ENCODE measurements at places on chromosomes 7 and 10. TPM values are rescaled to one million over a fixed set of nuclear protein-coding genes. Genes with fewer than 3 reads are reported as not detected.

- H3K36me3 ChIP-seq: no peaks in the 10 kb centered on the region
- DNase-seq: no peak
- H3K4me3 ChIP-seq: no peak overlapping the region
- no peaks in the 10 kb centered on the region for H3K27me3 ChIP-seq
- no peak overlapping the region for H3K27ac ChIP-seq
These were observed 6.1 kb upstream of the TNS3 start for GRCh38 chr7:47587976-47588375.

GRCh38 chr10:3902809-3903410, 117.9 kb upstream of the KLF6 start:
- H3K36me3 ChIP-seq: no peaks in the 10 kb centered on the region
- H3K27ac ChIP-seq: peak overlapping the region; percentile 75
- no peak overlapping the region for H3K4me3 ChIP-seq
- no peak for DNase-seq
- peaks cover 25% of the 10 kb centered on the region for H3K4me1 ChIP-seq

GRCh38 chr7:43439631-43440401, 143.1 kb upstream of the STK17A start:
- no peaks in the 10 kb centered on the region for H3K4me1 ChIP-seq
- H3K36me3 ChIP-seq: no peaks in the 10 kb centered on the region
- H3K27me3 ChIP-seq: no peaks in the 10 kb centered on the region
- H3K4me3 ChIP-seq: no peak overlapping the region

GRCh38 chr10:100983868-100984671, 3.2 kb downstream of the MRPL43 start:
- no peak overlapping the region for H3K27ac ChIP-seq
- H3K4me1 ChIP-seq: peaks cover 16% of the 10 kb centered on the region
- H3K4me3 ChIP-seq: no peak overlapping the region
- H3K36me3 ChIP-seq: no peaks in the 10 kb centered on the region
- H3K27me3 ChIP-seq: no peaks in the 10 kb centered on the region
- no peak for DNase-seq

GRCh38 chr7:51238981-51239495, 77.6 kb downstream of the COBL start:
- no peak for DNase-seq
- no peaks in the 10 kb centered on the region for H3K4me1 ChIP-seq
- H3K36me3 ChIP-seq: no peaks in the 10 kb centered on the region
- no peaks in the 10 kb centered on the region for H3K27me3 ChIP-seq
- no peak overlapping the region for H3K27ac ChIP-seq
- no peak overlapping the region for H3K4me3 ChIP-seq

GRCh38 chr7:91434836-91435235, 170.6 kb downstream of the FZD1 start:
- no peaks in the 10 kb centered on the region for H3K4me1 ChIP-seq
- DNase-seq: no peak
- no peaks in the 10 kb centered on the region for H3K27me3 ChIP-seq
- H3K4me3 ChIP-seq: no peak overlapping the region

DNA sequence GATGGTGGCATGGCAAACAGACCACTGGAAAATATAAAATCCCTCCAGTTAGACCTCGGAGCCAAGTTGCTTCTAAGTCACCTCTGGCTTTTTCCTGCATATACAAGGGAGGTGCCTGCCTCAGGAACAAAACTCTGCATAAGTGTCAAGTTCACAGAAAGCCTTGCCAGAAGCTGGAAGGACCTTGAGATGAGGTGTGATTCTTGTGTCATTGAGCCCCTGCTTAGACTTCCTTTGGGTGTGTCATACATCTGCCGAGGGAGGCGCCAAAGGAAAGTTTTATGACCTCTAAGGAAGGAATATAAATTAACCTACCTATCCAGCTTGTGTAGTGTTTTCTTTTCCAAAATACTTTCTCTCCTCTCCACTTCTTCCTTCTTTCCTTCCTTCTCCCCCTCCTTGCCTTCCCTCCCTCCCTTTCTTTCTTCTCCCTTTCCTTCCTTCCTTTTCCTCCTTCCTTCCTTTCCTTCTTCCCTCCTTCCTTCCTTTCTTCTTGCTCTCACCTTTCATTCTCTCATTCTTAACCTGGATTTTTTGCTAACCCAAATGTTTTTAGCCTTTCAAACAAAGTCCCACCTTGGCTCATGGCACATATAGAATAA, 75.2 kb downstream of the TRIL start:
- H3K36me3 ChIP-seq: no peaks in the 10 kb centered on the region
- no peaks in the 10 kb centered on the region for H3K27me3 ChIP-seq
- no peak overlapping the region for H3K4me3 ChIP-seq
- no peak overlapping the region for H3K27ac ChIP-seq

DNA sequence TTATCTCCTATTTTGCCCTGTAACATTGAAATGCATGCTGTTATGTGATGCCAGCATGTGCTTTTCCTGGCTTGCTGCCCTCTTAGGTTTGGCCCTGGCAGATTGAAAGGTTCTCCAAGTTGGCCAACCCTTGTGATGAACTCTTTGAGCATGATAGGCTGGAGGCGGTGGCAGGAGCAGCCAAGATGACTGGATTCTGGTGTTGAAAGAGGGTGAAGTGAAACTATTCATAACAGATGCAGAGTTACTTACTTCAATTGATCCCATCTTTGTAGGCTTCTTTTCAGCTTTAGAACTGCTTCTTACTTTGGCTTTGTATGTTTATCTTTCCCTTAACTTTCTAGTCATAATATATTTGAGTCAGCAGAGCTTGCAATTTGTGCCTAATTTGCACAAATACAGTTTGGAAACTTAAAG, 57.6 kb downstream of the BICC1 start:
- DNase-seq: no peak
- H3K36me3 ChIP-seq: no peaks in the 10 kb centered on the region
- no peaks in the 10 kb centered on the region for H3K27me3 ChIP-seq

DNA sequence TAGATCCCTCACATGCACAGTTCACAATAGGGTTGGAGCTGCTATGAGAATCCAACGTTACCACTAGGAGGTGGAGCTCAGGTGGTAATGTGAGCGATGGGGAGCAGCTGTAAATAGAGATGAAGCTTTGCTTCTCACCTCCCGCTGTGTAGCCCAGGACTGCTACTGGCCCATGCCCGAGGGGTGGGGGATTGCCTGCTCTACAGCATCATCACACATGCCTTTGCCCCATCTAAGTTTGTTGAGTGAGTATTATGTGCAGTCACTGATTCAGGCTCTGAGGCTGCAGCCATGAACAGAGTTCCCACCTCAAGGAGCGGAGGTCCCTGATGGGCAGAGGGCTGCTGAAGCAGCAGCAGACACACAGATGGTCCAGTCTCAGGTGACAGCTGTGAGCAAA, 94.1 kb downstream of the CHST15 start:
- H3K4me3 ChIP-seq: no peak overlapping the region
- peaks cover 3% of the 10 kb centered on the region for H3K4me1 ChIP-seq
- no peaks in the 10 kb centered on the region for H3K36me3 ChIP-seq

DNA sequence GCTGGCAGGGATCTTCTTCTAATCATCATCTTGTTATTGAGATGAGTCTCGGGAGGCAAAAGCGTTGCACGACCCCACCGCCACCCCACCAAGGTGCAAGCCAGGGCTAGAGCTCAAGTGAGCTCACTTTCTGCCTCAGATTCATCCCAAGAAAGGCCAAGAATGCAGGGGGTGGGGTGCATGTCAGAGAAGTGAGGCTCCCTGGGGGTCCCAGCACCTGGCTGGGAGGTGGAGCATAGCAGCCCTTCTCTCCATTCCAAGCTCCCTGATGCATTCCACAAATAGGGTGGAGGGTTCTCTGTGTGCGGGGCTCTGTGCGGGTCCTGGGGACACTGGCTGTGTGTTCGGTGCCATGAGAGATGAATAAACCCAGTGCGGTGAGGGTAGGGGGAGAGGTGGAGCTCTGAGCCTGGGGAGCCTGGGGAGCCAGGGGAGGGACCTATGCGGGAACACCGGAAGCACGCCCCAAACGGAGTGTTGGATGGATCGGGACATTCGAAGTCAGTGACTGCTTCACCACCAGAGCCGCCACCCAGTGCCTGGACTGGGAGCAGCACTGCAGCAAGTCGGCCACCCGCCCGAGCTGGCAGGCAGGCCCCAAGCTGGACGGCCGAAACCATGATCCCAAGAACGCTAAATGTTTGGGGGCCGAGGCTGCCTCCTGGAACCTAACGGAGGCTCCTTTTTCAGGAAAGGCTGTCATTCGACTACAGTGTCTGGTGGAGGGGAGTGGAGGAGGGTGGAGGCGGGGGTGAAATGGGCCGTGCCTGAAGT, 17.9 kb upstream of the HMX3 start:
- H3K27me3 ChIP-seq: peaks cover 8% of the 10 kb centered on the region
- H3K27ac ChIP-seq: no peak overlapping the region
- H3K36me3 ChIP-seq: no peaks in the 10 kb centered on the region
- no peaks in the 10 kb centered on the region for H3K4me1 ChIP-seq
- no peak overlapping the region for H3K4me3 ChIP-seq

DNA sequence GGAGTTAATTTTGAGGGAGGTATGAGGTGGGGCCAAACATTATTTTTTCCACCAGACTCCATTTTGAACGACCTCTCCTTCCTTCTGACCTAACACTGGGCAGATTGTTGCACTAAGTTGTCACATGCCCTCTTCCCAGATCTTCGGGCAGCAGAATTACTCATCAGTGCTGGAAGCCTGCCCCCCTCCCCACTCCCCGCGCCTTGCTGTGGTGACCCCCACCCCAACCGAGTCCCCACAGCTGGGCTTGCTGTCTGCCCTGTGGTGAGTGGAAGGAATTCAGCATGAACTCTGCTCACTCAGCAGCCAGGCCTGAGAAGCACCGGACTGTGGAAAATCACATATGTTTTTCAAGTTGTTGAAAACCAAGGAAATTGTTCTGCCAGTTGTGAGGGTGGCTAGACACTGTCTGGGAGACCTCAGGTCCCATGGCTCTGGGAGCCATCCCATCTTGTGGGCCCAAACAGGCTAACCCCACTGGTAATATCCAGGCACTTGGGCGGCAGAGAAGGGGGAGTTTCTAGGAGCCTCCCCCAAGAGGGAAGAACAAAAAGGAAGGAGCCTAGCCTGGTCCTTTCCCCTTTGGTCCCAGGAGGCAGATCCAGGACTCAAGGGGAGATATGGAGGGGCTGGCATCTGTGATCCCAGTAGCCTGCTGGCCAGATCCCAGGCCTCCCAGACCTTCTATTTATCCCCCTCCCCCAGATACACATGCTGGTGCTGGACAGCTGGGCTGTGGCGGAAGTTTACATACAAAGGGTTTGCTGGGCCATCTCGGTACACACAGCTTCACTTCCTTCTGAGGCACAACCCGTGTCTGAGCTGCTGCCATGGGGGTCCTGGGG, 3.5 kb upstream of the AEBP1 start:
- peaks cover 12% of the 10 kb centered on the region for H3K27me3 ChIP-seq
- H3K4me1 ChIP-seq: peaks cover 14% of the 10 kb centered on the region
- no peaks in the 10 kb centered on the region for H3K36me3 ChIP-seq
- no peak overlapping the region for H3K27ac ChIP-seq
- DNase-seq: no peak

Gene NEBL
- total RNA-seq: 0.08 TPM

Gene VWC2
- total RNA-seq: not detected
